ENCODE measurements at places on chromosomes 6 and 20.

DNA sequence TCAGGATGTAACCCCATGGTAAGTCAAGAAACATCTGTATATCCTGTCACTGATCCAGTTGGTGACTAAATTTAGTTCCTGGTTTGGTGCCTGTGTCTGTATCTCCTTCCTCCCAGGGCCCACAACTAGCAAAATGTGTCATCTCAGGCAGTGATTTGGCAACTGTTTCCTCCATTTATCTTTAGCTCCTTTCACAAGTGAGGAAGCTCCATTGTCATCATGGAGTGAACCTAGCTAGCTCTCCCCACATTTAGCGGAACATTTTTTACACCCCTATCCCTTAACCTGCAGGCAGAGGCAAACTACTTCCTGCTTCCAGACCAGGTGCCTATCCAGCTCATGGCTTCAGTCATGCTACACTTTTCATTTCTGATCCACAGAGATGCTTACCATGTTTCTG lies 99.5 kb downstream of the IPCEF1 start:
- no peak for DNase-seq

DNA sequence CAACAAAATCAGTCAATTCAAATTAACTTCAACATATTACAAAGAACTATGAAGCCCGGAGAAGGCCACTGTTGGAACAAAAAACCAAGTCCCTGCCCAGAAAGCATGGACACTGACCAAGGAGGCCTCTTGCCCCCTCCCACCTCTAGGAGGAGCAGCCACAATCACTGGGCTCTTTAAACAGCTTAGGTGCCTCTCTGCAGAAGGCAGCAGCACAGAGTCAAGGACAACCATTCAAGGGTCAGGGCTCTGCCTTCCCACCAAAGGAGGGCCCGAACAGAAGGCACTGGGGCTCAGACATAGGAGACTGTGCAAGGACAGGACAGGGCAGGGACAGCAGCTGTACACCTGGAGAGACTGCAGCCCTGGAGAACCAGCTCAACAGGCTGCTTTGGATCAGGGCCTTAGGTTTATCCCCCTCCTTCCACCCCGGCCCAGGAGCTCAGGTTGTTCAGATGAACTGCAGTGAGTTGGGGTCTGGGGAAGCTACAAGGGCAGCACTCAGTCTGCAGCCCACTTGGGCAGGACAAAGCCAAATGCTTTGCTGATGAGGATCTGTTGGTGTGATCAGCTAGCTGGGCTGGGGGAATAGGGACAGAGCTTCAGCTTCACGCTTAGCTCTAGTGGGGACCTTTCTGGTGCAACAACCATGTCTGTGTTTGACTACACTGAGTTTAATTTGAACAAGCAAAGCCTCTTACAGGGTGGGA lies 17.8 kb downstream of the TOMM34 start:
- DNase-seq: no peak

- no peak for DNase-seq
These were observed 93.7 kb downstream of the MTHFD1L start for GRCh38 chr6:150959166-150959565.

DNA sequence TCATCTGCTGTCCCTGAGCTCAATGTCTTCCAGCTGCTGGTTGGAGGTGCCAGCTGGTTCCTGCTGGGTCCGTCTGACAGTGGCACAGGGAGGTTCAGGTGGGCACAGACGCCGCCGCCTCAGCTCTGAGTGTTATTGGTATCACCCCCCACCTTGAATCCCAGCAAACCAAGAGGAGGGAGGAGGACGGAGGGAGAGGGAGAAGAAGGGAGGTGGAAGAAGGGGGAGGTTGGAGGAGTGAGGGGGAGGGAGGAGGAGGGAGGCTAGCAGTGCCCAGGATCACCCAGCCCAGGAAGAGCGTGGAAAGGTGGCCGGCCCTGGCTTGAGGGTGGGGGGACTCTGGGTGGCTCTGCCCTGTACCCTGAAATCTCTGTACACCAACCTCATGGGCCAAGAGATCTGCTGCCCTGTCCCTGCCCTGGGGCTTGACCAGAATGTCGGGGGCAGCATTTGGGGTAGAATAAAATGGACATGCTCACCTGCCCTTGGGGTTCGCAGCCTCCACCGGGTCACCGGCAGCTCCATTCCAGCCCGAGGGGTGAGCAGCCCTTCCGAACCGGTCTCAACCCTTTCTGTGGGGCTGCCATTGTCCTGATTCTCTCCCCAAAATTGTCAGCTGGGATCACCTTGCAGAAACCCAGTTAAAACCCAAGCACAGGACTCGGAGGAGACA lies 17.1 kb downstream of the NTSR1 start:
- DNase-seq: peak; percentile 28

DNA sequence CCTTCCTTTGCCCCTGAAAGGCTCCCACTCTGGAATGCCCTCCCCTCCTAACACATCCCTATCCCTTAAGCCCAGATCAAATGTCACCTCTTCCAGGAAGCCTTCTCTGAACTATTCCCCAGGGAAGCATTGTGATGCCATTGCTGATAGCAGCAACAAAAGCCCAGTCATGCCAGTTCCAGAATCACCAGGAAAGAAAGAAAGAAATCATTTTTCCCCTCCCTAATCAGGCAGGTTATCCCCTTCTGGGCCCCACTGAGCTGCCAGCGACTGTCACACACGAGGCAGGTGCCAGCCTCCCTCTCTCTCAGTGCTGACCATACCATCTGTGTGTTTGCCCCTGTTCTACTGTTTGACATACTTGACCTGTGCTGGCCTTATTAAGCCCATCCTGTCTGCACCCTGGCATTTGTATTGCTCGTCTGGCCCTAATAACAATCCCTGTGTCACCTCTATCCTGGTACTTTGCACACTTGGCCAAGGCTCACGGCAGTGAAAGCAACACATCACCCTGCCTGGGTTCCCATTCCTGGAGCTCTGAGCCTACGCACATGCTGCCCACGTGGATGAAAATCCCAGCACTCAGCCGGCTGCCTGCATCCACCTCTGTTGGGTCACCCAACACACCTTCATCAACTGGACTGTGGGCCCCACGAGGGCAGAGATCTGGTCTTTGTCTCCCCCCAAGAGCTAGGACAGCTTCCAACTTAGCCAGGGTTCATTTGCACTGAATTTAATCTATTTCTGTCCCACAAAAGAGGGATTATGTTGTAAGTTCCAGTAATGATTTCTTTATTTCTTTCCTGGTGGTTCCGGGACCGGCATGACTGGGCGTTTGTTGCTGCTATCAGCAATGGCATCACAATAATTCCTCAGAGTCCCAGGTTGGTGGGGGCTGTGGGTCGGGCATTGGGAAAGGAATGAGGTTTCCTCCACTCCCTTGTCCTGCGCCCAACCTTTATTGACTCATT lies 5.3 kb upstream of the BPIFB1 start:
- no peak for DNase-seq

GRCh38 chr20:64035933-64036345 lies at the start of gene C20orf204:
TSS of gene C20orf204 (plus strand) at chr20:64036182. CDS start at chr20:64036324, 142 bp downstream.
- DNase-seq: no peak

DNA sequence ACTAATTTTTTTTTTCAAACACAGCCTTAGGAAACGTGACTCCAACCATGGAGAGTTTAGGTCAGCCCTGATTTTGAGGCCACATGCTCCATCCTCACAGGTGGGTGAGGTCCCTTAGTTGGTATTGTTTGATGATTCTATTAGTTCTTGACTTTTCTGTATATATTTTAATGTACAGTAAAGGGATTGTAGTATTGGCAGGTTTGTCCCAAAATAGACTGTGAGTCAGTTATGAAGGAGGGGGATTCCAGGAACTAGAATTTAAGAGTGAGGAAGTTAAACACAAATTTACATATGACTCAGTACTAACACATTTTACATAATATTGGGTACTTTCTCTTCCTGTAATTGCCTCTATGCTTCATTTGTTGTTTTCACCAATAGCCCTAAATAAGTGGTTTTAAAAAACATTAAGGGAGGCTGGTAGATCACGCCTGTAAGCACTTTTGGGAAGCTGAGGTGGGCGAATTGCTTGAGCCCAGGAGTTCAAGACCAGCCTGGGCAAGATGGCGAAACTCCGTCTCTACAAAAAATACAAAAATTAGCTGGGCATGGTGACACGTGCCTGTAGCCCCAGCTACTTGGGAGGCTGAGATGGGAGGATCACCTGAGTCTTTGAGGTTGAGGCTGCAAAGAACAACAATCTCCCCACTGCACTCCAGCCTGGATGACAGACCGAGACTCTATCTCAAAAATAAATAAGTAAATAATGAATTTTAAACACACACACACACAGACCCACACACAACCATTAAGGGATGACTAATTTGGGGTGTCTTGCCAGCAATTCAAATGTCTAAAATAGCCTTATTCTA lies 81.8 kb downstream of the SGK1 start:
- DNase-seq: no peak

GRCh38 chr20:34524426-34524825 lies 8.2 kb downstream of the DYNLRB1 start:
- DNase-seq: no peak

GRCh38 chr20:50189681-50190250 lies 864 bp upstream of the CEBPB start:
- DNase-seq: no peak

GRCh38 chr6:70734381-70734780 lies 66.7 kb downstream of the SMAP1 start:
- no peak for DNase-seq

GRCh38 chr20:48524582-48524981 lies 303.2 kb downstream of the PREX1 start:
- no peak for DNase-seq

DNA sequence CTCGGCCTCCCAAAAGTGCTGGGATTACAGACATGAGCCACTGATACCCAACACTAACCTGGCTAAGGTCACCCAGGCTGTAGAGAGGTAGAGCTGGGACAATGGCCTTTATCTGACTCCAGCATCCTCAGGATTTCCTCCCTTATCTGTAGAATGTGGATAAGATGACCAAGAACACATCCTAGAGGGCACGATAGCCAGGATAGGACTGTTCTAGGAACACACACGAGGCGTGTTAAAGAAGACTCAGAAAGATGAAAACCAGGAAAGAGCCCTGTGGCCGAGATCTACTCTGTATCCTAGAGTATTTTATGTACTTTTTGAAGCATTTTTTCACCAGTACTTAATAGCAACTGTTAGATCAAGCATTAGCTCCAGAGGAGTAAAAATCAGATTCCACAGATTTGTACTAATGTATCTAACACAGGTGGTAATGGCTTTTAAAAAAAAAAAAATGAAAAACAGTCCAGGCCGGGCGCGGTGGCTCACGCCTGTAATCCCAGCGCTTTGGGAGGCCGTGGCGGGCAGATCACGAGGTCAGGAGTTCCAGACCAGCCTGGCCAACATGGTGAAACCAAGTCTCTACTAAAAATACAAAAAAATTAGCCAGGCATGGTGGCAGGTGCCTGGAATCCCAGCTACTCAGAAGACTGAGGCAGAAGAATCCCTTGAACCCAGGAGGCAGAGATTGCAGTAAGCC lies 17.3 kb downstream of the PPP1R10 start:
- no peak for DNase-seq

DNA sequence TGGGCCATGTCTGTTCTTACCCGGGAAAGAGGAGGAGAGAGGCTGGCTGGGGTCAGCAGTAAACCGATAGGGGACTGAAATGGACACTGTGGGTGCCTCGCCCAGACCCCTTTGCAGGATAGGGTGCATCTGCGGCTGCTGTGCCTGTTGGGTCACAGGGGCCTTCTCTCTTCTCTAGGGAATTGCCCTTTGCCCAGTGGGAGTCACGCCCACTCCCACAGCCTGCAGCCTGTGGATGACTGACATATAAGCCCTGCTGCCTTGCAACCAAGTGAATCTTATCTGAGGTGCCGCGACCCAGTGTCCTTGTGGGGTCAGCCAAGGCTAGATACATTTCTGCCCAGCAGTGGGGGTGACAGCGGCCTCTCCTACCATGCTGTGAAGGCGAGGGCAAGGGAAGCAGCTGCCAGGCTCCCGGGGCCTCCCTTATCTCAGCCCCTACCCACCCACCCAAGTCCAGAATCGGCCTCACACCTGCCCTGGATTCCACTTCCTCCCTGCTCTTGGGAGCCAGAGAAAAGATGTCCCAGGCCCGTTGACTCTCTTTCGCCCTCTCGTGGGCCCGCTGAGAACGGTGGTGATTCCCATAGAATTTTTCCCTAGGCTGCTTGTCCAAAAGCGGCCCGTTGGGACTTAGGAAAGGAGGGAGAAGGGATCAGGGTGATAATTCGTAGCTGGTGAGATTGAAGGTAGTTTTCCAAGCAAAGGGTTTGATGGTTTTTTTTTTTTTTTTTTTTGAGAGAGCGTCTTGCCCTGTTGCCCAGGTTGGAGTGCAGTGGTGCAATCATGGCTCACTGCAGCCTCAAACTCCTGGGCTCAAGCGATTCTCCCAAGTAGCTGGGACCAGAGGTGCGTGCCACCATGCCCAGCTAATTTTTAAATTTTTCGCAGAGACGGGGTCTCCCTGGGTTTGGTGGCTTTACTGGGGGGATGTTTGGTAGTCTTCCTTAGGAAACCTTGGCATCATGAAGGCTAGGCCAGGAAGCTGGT lies 76.4 kb upstream of the RNF24 start:
- no peak for DNase-seq

- DNase-seq: no peak
These were observed 116.8 kb upstream of the CDH4 start for GRCh38 chr20:61135266-61135665.

- no peak for DNase-seq
These were observed 278.5 kb downstream of the BMP7 start for GRCh38 chr20:56987986-56988385.

GRCh38 chr20:34564833-34565232 lies 6.3 kb downstream of the MAP1LC3A start:
- no peak for DNase-seq

- DNase-seq: no peak
These were observed 36.4 kb upstream of the GCLC start for GRCh38 chr6:53581173-53581773.

- DNase-seq: no peak
These were observed 575.2 kb upstream of the JAG1 start for GRCh38 chr20:11248687-11249638.

- no peak for DNase-seq
These were observed 49.5 kb downstream of the ARHGAP40 start for GRCh38 chr20:38651154-38651553.

- no peak for DNase-seq
These were observed 84.1 kb downstream of the SLC23A2 start for GRCh38 chr20:4916971-4917881.

- no peak for DNase-seq
These were observed at the start of gene TRIM15 for GRCh38 chr6:30163090-30163917. TSS of gene TRIM15 (plus strand) at chr6:30163546. CDS start at chr6:30163685, 139 bp downstream.

DNA sequence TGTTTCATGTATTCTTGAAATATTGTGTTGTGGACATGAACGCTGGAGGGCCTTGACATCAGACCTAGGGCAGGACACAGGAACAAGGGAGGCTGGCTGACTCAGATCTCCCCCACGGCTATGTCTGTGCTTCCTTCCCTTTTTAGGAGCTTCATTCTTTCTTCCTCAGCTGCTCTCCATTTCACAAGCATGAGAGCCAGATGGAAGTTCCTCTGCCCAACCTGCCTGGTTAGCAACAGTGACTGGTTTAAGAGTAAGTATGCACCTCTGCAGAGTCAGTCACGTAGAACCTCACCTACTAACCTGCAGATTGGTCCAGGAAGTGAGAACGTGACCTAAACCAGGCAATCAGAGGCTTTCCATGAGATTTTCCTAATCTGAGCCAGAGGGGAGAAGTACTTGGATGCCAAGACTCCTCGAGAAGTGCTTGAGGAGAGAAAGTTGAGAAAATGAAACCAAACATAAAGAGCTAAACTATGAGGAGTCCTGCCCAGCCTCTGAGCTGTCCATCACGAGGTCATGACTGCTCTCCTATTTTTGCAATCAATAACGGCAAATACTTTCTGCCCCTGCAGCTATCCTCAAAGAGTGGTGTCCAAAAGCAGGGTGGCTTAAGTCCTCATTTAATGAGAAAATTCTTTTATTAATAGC lies 465.2 kb upstream of the CITED2 start:
- no peak for DNase-seq
